ENCODE measurements at places on chromosomes 6 and 20.

DNA sequence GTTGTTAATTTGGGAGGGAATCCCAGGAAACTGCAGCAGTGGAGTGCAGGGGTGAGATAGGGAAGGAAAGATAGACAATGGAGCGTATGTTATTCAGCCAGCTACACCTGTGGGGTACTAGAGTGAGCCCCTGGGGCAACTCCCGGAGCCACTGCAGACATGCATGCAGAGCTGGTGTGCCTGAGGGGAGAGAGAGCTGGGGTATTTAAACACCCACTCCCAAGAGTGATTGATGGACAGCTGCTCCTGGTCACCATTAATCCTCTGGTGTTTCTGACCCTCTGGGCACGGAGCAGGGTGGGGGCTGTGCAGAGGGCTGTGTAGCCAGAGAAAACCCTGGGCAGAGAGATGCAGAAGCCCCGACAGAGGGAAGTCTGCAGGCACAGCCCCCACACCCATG, 146.7 kb upstream of the CDH4 start:
- no peak for DNase-seq

- no peak for DNase-seq
Measured at GRCh38 chr20:6395695-6396094, 272.9 kb upstream of the FERMT1 start.

DNA sequence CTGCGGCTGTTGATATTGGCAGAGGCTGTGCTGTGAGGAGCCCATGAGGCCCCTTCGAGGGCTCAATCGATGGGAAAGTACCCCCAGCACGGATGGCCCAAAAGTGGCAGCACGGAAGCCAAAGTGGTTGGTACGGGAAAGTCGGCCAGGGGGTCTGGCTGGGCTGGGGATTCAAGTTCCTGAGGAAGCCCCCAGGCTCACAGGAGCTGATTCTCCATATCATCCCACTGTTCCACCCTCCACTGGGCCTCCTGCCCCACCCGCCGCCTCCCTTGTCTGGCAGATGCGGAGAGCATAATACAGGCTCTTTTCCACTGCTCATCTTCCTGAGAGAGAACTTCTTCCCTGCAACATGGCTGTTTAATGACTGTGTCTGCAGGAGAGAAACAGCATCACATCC, 217.8 kb upstream of the CST7 start:
- DNase-seq: no peak

- no peak for DNase-seq
Measured at GRCh38 chr6:44576132-44576631, 188.7 kb downstream of the CDC5L start.

DNA sequence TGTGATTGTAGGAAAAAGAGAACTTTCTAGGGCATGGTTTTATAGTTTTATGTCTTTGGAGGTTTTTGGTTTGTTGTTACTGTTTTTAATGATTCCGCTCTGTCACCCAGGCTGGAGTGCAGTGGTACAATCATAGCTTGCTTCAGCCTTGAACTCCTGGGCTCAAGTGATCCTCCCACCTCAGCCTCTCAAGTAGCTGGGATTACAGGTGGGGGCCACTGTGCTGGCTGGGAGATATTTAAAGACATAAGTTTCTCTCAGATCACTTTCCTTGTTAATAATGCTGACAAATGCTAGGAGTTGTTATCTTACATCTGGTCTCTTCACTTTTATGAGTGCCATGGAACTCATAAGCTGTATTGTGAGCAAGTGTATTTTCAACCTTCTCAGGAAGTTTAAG, 116.3 kb downstream of the SCAF8 start:
- DNase-seq: no peak

DNA sequence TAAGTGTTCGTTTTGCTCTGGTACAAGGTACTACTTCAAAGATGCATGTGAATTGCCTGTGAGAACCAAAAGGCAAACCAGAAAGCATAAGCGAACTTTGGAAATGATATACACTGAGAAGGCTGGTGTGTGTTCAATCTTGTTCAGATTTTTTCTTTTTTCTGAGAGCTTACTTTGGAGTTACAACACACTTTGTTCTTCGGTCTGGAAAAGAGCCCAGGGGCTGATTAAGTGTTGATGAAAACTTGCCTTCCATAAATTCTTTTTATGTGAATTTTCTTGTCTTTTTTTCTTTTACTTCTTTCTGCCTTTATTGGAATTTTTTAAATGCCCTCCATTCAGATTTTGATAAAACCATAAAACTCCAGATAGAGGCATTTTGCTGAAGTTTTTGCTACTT, 395.1 kb upstream of the SASH1 start:
- DNase-seq: no peak

Data from stimulated activated CD4-positive, alpha-beta T cell treated with anti-CD3 and anti-CD28 coated beads, TNF-alpha, amount 100 ng/mL, for 1 hour (primary cell).